Mesothelial cell of epicardium (in vitro differentiated cells): ENCODE measurements at places on chromosomes 5 and 9.

DNA sequence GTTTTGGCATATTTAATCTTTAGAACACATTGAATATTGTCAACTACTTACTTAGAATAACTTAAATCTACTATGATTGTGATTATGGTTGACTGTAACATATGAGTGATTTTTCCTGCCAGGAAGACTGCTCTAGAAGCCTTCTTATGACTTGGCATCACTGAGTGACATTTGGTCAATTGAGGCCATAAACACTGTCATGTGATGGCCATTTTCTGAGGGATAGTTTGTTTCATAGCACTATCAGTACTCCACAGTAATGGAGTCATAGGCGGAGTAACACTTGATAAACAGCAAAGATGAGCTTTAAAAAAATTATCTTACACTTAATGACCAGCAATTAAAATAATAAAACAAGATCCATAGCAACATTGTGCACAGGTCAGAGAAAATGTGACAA, 31.0 kb downstream of the C9orf40 start:
- no peak for DNase-seq

DNA sequence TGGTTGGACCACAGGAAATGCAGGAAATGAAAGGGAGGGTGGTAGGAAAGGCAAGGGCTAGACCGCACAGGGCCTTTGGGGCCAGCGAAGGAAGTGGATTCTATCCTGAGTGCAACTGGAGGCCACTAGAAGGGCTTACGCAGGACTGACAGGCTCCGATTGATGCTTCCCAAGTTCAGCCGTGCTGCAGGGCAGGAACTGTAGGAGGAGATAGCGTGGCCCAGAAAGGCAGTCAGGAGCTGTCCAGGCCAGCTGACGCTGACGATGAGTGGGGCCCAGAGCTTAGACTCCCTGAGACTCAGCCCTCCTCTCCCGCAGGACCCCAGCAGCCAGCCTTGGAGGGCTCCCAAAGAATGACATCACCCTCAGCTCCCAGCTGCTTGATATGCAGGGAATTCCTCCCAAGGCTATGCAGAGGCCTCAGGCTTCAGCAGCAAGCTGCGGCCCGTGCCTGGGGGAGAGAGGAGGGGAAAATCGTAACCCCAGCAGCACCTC, 48.8 kb downstream of the KCNIP1 start:
- peak; percentile 67 for DNase-seq

DNA sequence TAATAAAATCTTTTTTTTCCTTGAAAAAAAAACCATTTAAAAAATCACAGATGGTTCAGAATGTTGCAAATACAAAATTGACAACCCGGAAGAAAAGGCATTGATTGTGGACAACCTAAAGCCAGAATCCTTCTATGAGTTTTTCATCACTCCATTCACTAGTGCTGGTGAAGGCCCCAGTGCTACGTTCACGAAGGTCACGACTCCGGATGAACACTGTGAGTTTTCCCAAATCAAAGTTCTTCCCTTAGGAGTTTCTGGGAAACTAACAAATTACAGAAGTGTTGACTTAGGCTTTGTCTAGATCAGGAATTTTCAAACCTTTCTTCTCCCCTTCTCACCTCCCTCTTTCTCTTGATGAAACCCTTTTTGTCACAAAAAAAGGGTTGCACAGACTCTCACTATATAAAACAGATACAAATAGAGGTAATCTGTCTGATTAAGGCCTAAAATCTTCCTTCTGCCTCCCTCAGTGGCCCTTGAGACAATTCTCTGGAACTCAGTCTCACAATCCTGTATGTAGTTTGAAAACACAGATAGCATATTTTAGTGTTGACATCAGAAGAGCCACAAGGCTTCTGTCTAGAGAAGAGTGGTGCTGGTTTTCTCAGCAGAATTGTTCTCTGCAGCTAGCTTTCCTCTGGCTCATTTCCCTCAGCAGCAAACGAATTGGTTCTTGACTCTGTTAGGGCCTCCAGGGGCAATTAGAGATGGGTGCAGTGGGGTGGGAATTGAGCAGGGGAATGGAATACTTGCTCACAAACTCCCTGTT, 79.5 kb downstream of the OSMR start:
- DNase-seq, result no peak

DNA sequence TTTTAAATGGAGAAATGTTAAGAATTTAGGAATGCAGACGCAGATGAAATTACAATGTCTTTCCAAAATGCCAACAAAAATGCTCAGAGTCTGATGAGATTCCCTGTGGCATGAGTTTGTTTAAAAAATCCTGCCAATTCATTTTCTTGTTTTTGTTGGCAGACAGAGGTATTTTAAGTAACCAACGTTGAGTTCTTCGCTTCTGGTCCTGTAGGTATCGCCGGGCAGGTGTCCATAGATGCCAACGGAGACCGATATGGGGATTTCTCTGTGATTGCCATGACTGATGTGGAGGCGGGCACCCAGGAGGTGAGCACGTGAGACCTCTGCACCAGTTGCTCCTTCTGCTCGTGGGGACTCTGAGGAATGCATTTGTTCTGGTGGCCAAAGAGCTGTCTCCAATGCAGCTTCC, 69.4 kb downstream of the NPR3 start:
- DNase-seq, result no peak

GRCh38 chr5:74664551-74664950, 20.5 kb upstream of the HEXB start:
- DNase-seq, result no peak

DNA sequence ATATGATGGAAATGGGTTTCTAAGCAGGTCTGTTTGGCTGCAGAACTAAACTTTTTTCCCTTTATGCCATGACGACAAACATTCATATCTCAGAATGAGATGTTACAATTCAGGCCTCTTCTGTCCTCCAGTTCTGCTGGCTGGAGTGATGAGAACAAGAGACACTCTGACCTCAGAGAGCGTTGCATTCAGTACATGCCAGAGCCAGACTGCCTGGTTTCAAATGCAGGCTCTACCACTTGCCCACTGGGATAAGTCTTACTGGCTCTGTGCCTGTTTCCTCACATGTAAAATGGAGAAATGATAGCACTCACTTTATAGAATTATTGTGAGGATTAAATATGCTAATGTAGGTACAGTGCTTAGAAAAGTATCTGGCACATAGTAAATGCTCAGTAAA, 24.8 kb upstream of the TOMM5 start:
- DNase-seq, result no peak

DNA sequence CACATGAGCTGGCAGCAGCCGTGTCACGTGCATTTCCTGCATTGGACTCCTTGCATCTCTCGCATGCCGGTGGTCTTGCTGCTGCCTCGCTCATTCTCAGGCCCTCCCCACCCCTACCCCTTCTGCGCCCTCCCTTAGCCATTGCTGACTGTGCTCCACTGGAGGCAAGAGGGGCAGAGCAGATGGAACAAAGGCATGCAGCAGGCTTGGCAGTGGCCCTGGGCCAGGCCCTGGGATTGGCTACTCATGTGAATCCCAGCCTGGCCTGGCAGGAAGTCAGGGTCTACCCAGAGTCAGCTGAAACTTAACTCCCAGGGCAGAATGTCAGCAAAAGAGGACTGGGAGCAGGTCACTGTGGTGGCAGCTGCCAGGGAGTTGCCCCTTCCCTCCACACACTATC, 62.3 kb downstream of the TSTD2 start:
- DNase-seq, result no peak

GRCh38 chr5:87195104-87195591, 72.5 kb upstream of the RASA1 start:
- no peak for DNase-seq

GRCh38 chr5:121158451-121158850, 693.2 kb upstream of the FTMT start:
- DNase-seq, result no peak

DNA sequence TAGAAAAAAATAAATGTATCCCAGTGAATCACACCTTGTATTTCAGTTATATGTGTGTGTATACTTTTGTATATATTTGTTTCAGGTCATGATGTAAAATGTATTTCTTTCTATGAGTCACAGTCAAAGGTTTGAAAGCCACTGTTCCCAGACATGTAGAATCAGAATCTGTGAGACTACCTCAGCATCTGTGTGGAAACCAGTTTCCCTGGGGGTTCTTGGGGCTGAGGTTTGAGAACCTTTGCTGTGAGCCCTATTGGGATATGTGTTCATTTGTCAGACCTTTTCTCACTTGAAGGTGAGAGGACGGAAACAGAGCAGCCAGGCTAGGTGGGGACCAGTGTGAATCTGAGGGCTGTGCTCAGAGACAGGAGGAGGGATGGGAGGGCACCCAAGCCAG, 78.7 kb upstream of the SAP30L start:
- DNase-seq, result no peak

DNA sequence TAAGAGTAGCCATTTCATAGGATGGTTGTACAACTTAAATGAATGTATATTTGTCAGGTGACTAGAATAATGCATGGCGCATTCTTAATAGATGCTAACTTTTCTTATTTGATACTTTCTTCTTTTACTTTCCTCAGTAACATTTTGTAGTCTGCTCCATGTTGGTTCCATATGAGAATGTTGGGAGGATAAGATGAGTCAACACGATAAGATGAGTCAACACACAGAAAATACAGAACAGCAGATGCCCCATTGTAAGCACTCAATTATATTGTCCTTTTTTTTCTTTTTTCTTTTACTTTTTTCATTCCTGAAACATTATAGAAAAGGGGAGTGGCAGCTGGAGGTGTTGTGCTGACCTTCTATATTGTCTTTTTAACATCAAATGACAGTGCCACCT, 92.3 kb upstream of the SPATA31C2 start:
- DNase-seq, result no peak

GRCh38 chr5:58958701-58959100, 375.8 kb downstream of the RAB3C start:
- no peak for DNase-seq
